ENCODE measurements at places on chromosomes 12 and 14. TPM values are rescaled to one million over a fixed set of nuclear protein-coding genes. Genes with fewer than 3 reads are reported as not detected.

JPH4 gene
- 0.07 TPM for total RNA-seq

PLEKHH1 gene
- total RNA-seq, result 2.7 TPM

OTOGL gene
- not detected for total RNA-seq

ANG gene
- total RNA-seq, result 7.0 TPM

DHH gene
- total RNA-seq, result not detected
